ENCODE measurements at places on chromosomes 6 and 20.

DNA sequence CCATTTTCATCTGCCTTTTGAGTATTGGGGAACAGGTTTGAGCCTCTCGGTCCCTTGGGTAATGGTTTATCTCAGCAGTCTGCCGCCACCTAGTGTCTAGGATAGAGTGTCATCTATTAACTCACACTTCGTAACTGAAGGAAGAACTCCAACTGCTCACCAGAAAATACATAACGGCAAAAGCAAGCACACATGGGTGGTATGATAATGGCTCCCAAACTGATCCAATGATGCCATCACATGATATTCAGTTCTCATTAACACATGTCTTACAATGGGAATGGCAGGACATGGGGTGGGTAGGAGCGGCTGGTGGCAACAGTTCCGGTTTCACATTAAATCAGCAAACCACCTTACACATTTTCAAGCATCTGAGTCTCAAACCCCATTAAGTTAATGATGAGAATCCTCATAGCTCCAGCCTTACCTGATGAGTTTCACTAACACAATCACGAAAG, 110.7 kb upstream of the PHACTR1 start:
- peak; percentile 74 for DNase-seq

DNA sequence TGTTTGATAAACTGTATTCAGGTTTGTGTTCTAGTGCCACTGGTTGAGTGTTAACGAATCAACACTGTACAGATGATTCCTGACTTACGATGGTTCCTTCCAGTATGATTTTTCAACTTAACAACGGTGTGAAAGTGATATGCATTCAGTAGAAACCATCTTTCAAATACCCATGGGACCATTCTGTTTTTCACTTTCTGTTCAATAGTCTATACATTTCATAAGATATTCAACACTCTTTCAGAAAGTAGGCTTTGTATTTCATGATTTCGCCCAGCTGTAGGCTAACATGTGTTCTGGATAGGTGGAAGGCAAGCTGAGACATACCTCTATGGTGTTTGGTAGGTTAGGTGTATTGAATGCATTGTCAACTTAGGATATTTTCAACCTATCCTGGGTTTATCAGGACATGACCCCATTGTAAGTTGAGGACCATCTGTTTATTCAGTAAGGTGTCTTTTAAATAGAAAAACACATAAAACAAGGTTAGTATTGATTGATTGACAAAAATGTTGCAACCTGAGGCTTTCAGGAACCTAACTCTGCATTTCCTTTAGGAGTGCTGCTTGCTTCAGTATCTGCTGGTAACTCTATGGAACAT, 32.3 kb downstream of the SYNJ2 start:
- no peak for DNase-seq

DNA sequence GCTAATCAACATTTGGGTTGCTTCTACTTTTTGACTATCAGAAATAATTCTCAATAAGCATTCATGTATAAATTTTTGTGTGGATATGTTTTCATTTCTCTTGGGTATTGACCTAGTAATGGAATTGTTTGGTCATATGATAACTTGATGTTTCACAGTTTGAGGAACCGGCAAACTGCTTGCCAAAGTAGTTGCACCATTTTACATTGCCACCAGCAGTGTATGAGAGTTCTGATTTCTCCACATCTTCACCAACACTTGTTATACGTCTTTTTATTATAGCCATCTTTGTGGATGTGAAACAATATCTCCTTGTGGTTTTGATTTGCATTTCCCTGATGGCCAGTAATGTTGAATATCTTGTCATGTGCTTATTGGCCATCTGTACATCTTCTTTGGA, 42.6 kb upstream of the TGM2 start:
- no peak for DNase-seq

GRCh38 chr6:110446405-110446804, 30.0 kb downstream of the SLC22A16 start:
- no peak for DNase-seq

DNA sequence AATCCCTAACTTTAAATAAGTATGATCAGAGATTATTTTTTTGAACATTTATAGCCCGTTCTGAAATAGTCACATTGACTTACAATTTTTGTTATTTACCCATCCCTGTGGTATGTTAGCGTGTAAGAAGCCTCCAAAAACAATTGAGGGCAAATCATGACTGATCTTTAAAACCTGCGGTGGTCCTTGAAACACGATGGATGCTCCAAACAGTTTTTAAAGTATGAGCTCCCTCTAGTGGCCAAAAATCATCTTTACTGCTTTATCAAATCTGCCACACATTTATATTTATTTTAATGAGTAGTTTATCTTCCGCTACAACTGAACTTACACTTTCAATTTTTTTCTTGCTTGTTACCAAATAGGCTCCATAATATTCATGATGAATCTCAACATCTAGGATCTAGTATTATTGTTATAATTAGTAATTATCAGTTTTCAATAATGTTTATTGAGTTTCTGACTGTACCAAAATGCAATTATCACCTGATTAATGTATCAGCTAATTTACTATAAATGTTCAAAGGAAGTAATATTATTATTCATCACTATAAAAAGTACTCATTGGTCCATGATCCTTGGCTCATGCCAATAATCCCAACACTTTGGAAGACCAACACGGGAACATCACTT, 52.2 kb downstream of the MARCKS start:
- DNase-seq: peak; percentile 83

DNA sequence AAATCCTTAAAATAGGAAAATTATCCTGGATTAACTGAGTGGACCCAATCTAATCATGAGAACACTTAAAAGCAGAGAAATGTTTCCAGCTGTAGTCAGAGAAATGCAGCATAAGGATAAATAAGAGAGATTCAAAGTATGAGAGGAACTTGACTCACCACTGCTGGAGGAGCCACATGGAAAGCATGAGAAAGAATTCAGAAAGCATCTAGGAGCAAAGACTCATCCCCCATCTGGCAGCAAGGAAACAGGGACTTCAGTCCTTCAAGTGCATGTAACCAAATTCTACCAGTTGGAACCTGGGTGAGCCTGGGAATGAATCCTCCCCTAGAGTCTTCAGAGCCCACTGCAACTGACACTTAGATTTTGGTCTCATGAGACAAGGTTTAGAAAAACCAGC, 33.7 kb downstream of the RNF146 start:
- peak; percentile 92 for DNase-seq

DNA sequence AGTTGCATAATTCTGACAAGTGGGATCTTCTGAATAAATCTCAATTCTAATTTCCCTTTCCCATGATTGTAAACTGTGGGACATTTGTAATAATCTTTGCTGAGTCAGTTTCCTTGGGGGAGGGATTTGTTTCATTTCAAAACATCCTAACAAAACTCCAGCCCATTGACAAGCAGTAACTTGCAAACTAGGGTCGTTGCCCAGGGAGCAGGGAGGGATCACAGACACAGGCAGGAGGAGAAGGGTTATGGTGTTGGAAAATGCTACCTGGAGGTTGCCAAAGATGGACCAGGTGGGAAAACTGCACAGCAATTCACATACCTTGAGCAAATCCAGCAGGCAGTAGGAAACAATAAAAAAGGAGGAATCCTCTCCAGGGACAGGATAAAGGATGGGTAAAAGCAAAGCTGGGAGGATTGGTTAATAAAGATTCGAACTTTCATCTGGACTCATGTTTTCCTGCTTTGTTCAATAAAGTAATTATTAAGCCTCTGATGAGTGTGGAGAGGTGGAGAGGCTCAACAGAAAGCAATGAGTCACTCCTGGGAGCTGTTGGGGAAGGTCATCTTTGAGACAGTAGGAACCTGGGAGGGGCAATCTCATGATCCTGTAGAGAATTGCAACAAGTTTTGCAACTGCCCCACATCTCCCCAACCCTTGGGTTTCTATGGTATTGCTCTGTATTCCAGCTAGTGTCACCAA, 87.3 kb upstream of the AKIRIN2 start:
- peak; percentile 71 for DNase-seq

DNA sequence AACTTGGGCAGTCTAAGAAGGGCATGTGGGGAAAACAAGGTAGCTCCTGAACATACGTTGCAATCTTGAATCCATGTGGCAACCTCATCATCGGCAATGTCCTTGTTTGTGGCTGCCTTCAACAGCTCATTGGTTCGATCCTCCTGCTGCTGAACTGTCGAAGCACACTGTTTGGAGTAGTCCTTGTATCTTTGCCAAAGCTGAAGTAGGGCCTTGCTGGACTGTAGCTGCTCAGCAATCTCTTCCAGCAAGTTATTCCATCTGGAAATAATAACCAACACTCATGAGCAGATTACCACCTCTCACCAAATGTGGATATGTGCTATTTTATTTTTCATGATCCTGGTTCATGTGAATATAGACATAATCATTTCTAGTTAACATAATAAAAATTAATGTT, 413.3 kb downstream of the ESR1 start:
- peak; percentile 68 for DNase-seq

- peak; percentile 81 for DNase-seq
Observed at GRCh38 chr20:53829724-53830521, 236.3 kb upstream of the ZNF217 start.

GRCh38 chr20:2640899-2641298, 11.5 kb upstream of the NOP56 start:
- DNase-seq: no peak

- no peak for DNase-seq
Observed at GRCh38 chr6:51137777-51138176, 319.1 kb downstream of the TFAP2B start.

- DNase-seq: no peak
Observed at GRCh38 chr6:67908379-67908778, 726.7 kb upstream of the ADGRB3 start.

- DNase-seq: no peak
Observed at GRCh38 chr6:27474172-27474465, 1.2 kb upstream of the ZNF184 start.

GRCh38 chr20:36881888-36882287, 6.0 kb downstream of the TLDC2 start:
- no peak for DNase-seq

GRCh38 chr20:57503035-57503658, 21.8 kb downstream of the CTCFL start:
- DNase-seq: no peak

- no peak for DNase-seq
Observed at GRCh38 chr20:45223136-45223535, 2.0 kb downstream of the SEMG2 start.

- DNase-seq: no peak
Observed at GRCh38 chr20:25336561-25337422, 53.8 kb downstream of the ABHD12 start.

DNA sequence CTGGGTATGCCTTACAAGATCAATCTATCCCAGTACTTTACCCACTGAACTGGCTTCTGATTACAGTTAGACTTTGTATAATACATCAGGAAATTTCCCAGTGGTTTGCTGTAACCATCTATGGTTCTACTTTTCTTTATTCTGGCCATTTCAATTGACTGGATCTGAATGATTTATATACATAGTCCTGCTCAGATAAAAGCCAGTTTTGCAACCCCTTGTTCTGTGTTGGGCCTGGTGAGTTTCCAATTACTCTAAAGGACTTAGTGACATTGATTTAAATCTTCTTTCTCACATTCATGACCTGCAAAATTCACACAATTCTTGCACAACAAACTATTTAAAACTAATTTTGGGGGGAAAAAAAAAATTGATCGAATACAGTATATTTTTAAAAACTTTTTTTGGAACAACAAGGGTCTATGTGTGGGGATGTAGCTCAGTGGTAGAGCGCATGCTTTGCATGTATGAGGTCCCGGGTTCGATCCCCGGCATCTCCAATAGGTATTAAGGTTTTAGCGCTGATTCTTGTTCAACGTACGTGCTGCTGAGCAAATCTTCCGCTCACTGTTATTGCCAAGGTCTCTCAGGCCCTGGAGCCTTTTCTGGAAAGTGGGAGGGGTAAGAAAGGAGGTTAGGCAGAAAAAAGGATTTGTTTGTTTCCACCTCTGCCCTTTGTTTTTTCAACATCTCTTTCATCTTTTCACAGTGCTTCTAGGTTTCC, 117.5 kb downstream of the GPX5 start:
- peak; percentile 67 for DNase-seq

- DNase-seq: peak; percentile 47
Observed at GRCh38 chr6:105769987-105770386, 316.1 kb upstream of the PRDM1 start.

DNA sequence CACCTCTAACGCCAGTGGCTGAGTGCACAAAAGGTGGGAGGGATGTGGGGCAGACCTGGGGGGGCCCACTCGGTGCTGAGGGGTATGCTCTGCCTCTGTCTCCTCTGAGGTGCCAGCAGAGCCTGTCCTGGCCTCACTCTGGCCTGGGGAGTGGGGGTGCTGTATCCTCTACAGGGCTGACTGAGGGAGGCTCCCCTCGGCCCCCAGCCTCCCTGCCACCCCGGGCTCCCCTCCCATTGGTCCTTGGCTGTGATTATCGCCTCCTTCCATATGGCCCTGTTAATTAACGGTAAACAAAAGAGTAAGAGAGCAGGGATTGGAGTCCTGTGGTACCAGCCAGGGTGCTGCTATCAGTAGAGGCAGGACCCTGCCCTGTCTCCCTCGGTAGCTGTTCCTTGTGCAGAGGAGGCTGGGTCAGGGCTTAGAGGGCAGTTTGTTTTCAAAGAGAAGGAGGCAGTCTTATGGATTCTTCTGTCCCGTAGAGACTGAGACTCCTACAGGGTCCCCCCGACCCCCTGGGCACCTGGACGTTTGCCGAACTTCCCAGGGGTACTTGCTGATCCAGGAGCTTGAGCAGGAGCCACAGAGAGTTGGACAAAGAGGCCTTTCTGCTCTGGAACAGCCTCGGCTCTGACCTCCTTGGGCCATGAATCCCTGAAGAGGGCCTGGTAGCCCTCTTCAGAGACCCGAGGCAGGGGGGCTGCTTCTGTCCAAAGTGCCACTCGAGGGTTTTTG, 1.8 kb downstream of the MYT1 start:
- no peak for DNase-seq

DNA sequence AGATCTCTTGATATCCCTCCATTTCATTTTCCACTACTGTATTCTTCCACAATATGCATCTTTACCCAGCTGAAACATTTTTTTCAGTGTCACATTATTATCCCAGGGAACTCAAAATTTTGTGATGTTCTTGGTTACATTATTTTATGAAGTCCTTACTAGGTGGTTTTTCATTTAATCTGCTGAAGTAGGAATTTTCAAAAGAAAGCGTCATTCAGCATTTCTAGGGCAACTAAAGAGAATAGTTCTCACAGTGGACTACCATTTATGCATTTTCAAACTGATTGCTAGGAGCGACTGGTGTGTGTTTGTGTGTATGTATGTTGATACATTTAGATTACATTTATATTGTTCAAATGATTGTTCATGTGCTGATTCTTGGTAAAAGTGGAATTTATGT, 2.4 kb upstream of the TMEM30A start:
- DNase-seq: no peak

DNA sequence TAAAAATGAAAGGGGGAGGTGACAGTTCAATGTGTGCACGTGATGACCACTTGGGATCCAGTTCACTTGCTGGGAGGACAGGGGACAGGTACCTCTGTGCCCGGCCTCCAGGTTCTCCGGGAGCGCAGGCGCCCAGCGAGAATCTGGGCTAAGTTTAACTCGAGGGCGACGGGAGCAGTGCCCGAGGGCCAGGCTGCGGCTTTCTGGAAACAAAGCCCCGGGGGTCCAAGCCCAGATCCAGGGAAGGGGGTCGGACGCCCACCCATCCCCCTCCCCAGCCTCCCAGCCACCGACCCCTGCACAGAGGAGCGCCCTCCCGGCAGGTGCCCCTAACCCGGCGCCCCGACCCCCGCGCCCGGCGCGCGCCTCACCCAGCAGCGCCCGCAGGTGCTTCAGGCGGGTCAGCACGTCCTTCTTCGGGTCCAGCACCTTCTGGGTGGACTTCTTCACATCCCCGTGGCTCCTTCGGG, 405 bp downstream of the RALGAPA2 start:
- DNase-seq: no peak

All from AG10803 (cell line).